ENCODE measurements at places on chromosomes 7 and 10. TPM values are rescaled to one million over a fixed set of nuclear protein-coding genes. Genes with fewer than 3 reads are reported as not detected.

DNA sequence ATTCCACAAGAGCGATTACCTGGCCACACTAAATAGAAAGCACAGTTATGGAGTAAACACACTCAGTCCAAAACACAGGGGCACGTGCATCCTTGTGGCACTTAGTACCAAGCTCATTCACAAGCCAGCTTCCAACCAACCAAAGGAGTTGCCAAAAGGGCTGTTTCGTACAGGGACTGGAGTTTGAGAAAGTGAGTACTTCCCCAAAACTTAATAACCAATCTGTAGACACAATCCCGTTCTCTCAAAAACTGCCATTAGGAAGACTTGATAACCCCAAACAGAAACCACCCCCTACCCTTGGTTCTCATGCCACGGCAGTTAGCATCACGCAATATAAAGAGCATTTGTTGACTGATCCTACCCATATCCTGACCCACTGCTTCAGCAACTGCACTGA, 166.2 kb upstream of the ASAH2 start:
- no peak for DNase-seq

DNA sequence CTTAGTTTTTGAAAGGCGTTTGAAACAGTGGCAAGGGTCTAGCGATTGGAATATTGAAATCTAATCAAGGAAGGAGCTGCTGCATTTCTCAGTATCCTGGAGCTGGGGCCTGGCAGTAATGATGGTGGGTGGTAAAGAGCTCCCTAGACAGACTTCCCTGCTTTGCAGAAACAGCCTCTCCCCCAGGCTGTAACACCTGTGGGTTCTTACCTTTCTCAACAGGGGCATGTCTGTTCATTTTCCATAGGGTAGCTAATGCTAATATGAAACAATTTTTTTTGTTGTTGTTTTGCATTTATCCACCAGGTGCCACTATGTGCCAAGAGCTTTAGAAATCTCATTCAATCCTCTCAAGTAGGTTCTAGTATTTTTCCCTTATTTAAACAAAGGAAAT, 345.5 kb downstream of the REEP3 start:
- peak; percentile 31 for DNase-seq

DNA sequence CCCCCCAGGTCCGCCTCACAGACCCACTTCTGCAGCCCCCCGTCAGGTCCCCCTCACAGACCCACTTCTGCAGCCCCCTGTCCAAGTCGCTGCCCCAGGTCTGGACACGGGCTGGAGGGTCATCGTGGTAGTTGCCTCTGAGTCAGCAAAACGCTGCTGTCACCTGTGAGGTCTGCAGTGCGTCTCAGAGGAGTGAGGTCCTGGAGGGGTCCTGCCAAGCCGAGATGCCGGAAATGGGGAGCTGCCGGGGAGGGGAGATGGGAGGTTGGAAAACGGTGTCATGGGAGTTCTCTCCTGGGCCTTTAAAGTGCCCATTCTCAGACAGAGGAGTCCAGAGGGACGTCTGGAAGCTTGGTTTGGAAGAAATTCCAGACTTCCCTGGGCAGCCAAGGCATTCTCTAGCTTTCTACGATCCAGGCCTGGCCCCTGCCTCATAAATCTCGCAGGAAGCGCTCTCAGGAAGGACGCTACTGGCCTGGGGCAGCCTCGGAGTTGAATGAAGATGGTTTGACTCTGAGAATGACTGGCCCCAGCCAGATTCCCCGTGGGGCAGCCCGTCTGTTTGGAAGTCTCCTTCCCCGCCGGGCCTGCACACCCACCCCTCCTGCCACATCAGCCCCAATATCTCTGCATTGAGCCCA, 38.7 kb downstream of the CALML3 start:
- no peak for DNase-seq

- no peak for DNase-seq
Measured at GRCh38 chr7:127976056-127976737, 55.0 kb downstream of the LRRC4 start.

DNA sequence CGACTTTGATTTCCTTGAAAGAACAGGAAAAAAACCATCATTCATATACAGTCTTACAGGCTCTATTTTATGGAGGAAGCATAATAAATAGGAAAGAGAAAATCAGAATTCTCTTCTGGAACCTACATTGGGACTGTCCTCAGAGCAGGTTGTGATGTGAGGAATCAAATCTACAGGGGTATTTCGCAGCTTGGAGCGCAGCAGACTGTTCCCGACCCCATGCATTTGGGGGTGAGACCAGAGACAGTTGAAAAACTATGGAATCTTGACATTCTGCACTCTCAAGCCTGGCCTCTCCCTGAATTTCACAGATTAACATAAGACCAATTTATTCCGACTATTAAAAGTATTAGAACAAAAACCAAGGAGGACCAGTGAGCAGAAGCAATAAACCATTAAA, 93.3 kb upstream of the PRSS58 start:
- DNase-seq: no peak

Gene NPC1L1
- not detected for total RNA-seq

Gene PLCE1
- 0.80 TPM for total RNA-seq
